Uterus (tissue), 4 donors: ENCODE measurements at places on chromosomes 11 and 22.

- no peak for DNase-seq
Measured at GRCh38 chr11:108909921-108910320, 245.1 kb downstream of the DDX10 start.

DNA sequence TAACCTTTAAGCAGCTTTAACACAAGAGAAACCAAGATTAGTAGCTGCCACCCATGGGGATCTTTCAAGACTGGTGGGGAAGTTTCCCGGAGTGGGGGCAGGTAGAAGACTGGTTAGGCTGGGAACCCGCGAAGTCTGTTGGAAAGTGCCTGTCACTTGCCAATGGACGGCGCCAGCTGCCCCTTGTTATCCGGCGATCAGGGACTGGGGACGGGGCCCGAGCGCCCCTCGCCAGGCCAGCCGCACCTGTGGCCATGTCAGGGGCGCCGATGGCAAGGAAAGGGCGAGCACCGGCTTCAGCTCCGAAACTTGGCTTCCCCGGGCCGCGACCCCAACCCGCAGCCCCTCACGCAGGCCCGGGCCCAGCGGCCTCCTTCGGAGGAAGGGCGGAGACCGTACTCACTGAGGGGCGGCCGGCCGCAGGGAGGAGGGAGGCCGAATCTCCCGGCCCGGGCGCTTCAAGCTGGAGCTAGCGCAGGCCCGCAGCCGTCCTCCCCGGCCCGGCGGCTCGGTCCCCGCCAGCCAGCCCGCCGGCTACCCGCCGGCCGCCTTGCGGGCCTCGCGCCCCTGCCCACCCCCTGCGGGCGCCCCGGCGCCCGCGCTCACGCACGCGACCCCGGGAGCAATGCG is 539 bp downstream of the EIF4ENIF1 start:
- peak; percentile 21 for DNase-seq

DNA sequence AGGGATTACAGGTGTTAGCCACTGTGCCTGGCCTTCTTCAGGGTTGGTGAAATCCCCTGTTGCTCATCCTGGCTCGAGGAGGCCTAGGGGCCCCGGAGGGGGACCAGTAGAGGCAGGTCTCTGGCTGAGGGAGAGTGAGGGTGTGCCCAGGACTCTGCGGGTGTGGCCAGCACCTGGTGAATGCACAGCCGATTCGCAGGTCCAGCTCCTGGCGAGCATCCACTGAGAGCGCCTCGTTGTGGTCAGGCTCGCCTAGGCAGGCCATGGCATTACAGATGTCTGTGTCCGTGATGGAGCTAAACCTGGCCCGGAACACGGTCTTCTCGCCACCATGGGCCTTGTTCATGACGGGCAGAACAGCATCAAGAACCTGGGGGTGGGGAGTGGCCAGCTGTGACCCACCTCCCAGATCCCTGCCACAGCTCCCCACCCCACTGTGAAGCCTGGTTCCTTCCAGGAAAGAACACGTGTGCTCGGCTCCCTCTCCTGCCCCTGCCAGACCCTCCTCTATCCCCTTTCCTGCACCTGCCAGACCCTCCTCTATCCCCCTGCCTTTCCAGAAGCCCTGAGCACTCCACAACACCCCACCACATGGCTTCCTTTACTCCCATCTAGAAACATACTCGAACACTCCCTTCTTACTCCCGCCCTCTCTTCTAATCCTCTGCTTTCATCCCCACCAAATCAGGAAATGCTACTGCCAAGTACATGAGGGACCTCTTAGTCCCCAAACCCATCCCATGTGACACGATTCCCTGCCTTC is 12.4 kb downstream of the TOP3B start:
- no peak for DNase-seq

GRCh38 chr11:126194121-126194543 is 17.3 kb downstream of the RPUSD4 start:
- peak; percentile 56 for DNase-seq

GRCh38 chr22:32557444-32557843 is 82.8 kb downstream of the FBXO7 start:
- DNase-seq: no peak

GRCh38 chr11:27786331-27786730 is 86.1 kb upstream of the BDNF start:
- no peak for DNase-seq

DNA sequence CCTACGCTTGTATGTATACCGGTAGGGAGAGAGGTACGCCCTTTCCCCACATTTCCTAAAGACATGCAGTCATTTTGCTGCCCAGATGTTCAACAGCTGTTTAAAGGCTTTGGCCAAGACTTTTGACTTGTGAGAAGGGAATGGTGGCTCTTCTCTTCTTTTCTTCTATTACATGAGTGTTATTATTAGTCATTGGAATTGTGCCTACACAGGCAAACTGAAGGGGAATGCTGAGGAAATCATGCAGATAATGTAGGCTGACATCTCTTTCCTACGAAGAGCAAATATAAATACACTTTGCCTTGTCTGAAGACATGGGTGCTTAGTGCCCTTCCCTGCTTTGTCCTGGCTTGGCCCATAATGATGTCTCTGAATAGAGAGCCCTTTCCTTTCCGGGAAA is 194.3 kb upstream of the NARS2 start:
- no peak for DNase-seq

DNA sequence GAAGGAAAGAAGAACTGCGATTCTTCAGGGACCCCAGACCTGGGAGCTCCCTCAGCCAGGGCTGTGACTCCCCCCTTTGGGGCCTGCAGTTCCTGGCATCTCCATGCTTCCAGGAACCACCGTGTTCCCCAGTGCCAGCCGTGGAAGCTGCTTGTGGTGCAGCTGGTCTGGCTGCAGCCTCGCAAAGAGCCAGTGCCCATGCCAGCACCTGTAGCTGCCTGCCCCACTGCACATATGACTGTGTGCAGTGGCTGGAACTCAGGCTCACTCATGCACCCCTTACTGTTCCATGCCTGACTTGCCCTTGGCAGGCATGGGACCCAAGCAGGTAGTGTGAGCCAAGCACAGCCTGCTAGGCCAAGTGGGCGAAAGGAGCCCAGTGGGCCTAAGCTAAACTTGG is 401.3 kb downstream of the LRRC4C start:
- no peak for DNase-seq

DNA sequence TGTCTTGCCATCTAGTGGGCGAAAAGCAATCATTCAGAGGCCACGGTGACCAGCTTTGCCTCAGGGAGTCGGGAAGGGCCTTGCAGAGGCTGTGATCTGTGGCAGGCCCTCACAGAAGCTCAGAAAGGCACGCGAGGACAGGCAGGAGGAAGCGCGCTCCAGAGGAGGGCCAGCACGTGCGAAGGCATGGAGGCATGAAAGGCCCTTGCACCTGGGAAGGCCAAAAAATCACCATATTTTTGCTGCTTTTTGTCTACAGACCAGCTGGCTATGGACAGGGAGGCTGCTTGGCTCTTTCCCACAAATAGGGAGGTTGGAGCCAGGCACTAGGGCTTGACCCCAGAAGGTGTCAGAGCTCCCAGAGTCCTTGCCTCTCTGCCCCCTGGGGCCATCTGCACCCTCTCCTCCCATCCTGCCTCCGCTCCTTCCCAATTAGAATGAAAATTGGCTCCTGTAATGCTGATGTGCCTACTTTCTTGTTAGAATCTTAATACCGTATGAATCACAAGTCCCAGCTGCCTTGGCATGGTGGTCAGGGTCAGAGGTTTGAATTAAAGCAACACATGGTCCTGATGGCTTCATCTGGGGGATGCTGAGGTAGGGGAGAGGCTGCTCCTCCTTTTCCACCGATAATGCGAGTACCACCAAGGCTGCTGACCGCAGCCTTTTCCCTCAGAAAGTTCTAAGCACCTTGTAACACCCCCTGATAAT is 69.1 kb downstream of the FEZ1 start:
- DNase-seq: no peak

DNA sequence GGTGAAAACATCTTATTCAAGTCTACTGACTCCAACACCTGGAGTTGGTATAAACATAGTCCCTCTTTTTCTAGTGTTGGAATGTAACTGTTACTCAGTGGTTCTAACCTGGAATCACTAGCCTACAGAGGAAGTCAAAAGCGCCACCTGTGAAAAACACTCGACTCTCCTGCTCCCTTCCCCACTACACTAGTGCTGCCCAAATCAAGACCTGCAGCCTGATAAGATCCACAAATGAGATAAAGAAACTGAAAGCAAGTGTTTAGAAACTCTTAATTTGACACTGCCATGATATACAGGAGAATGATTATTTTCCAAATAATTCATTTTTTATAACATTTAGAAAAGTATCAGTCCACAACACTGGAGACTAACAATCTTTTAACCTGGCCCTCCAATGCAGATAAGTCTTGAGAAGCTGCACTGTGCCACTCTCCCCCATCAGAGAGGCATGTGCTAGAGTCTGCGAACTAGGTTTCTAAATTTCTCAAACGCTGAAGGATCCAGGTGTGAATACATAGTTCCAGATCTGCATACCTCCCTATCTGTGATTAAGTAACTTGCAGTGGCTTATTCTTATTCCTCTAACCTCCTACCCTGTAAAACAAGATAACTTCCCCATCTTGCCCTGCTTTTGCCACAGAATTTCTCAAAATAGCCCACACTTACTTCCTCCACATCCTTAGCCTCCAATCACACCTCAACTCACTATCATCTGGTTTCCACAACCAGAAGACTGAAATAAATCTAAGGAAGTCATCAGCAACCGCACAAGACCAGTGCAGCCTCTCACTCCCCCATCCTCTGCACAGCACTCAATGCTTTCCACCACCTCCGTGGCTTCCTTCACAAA is 88.1 kb downstream of the RRAS2 start:
- DNase-seq: no peak

DNA sequence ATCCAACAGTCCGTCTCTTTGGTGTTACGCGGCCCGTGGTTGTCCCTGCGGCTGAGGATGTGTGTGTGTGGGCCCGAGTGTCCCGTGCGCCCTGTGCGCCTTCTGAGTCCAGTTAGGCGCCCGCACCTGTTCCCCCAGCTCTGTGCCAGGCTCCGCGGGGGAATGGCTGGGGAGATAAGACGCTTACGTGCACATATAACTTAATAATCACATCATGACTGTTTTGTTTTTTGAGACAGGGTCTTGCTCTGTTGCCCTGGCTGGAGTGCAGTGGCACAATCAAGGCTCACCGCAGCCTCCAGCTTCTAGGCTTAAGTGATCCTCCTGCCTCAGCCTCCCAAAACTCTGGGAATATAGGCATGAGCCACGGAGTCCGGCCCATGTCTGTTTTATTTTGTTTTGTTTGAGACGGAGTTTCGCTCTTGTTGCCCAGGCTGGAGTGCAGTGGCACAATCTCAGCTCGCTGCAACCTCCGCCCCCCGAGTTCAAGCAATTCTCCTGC is 817 bp downstream of the ARL2 start:
- no peak for DNase-seq

DNA sequence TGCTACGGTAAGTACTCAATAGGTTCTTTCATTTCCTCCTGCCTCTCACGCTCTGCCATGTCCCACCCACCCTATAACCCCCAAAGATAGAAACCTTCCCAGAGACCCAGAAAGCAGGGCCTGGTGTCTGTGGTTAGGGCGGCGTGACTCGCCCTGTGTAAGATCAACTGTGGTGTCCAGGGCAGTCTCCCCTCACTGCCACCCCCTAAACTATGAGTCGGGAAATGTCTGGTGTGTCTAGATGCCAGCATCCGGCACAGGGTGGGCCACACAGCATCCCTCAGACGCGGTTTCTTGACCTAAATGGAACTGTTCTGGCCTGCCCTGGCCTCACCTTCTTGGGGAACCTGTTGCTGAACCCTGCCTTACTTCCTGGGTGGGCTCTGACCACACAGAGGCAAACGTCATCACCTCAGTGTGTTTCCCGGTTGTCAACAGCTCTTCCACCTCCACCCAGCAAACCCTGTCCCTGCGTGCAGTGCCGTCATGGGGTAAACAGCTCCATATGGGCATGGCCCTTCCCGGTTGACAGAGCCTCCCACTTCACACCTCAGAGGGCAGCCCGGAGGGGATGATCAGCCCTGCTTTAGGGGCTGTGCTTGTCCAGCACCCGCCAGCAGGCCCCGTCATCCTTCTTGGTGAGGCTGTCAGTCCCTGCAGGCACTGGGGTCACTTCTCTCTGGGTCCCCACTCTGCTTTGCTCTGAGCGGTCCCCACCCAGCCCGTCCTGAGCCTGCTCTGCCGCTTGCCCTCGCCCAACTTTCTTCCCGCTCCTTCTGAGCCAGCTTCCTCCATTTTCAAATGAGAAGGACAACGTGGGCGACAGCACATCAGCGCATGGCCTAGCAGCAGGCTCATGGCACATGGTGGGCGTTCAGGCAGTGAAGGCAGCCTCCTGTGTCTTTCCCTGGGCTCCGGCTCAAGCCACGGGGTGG is 6.0 kb downstream of the WNT11 start:
- DNase-seq: no peak

- DNase-seq: no peak
Measured at GRCh38 chr22:25702040-25702439, 39.9 kb upstream of the MYO18B start.

DNA sequence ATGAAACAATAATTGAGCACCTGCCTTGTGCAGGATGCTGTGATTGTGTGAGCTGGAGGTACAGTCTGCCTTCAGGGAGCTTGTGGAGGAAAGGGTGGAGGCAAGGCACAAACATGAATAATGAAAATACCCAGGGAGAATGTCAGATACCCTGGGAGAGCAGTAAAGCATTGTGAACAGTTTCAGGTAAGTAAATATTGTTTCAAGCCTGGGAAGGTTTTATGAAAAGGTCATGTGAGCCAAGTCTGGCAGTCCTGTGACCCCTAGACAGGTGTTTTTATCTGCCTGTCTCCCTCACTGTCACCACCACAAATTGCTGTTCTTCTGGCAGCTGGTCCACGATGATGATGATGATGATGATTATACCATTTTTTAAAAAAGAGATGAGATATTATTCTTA is 32.0 kb downstream of the SPECC1L start:
- DNase-seq: no peak

DNA sequence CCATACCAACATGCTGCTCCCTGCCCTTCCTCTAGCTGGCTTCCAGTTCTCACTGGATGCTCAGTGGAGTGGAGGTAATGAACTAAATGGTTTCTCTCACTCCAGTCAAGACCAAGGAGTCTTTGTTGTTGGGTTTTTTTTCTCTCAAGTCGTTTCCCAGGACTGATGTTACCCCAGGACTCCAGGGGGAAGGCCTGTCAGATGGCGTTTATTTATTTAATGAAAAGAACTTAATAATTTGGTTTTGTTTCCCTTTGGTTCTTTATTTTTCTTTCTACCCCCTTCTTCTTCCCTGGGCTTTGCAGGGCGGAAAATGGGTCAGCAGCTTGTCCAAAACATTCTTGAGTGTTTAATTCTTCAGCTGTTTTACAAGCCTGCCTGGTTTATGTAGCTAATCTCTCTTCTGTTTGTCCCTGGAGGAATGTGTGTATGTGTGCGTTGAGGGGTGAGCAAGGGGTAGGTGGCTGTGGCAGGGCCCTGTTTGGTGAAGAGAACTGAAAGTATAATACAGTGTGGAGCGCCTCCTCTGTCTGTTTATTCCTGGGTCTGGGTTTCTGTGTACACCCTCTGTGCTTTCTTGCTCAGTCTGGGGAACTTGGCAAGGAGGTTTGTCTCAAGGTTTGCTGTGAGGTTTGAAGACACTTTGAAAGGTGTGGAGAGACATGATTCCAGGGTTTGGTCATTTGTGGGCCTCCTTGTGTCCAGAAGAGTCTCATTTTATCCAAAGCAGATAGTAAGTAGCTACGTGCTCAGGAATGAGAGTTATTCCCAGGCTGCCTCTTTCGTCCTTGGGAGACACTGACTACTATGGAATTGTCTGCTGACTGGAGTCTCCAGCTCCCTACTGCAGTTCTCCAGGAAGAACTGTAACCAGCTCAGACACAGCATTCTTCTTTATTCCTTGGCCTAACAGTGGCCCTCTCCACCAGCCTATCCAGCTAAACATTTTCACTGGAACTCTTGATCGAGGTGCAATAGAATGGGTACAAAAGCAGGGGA is 175.5 kb downstream of the ADAMTS15 start:
- no peak for DNase-seq

GRCh38 chr22:40855979-40856512 is 393 bp downstream of the ST13 start:
- no peak for DNase-seq
